ENCODE measurements at places on chromosomes 12 and 14.

DNA sequence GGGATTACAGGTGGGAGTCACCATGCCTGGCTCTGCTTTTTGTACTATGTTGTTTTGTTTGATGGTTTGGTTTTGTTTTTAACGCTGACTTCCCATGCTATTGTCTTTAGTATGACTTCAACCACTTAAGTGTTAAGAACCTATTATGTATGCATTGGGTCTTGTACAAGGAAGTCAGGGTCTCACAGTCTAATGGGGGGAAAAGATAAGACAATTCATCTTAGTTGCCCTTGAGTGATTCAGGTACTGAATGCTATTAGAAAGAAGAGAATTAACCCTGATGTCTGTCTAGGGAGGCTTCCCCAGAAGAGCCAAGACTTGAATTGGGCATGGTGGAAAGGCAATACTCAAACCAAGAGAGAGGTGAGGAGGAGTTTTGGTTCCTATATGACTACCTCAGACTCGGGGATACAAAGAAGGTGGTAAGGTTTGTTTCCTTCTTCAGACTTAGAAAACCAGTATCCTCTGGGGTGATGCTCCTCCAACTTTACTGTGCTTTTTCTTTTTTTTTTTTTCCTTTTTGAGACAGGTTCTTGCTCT, 64.6 kb downstream of the SUSD6 start:
- no peak for DNase-seq

GRCh38 chr12:68317047-68317667, 15.0 kb downstream of the MDM1 start:
- no peak for DNase-seq

DNA sequence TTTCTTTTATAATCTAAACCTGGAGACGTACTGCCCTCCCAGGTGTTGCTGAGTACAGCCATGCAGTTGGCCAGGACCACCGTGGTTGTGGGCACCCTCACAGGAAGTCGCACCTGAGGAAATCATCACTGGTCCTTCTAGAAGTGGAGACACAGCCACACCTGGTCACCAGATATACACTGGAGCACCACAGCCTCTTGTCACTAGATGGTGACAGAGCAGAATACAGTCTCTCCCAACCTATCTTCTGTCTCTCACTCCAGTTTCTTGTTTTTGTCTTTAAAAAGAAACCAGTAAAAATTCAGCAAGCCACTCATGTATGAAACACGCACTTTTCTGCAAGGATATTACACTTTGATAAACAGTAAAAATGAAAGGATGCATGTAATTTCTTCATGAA, 43.1 kb upstream of the GPHB5 start:
- no peak for DNase-seq

DNA sequence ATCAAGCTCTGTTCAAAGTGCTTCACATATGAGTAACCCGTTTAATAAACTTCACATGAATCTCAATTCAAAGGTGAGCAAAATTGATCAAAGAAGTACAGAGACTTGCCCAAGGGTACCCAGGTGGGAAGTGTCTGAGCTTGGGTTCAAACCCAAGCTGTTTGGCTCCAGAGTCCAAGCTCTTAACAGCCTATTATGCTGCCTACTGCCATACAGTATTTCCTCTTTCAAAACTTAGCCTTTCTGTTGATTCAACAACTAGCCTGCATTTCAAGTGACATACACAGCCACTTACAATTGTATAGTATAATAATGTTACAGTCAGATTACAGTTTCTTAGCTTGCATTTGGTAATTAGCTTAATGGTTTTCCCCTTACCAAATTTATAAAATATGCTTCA, 29.7 kb downstream of the FRMD6 start:
- no peak for DNase-seq

DNA sequence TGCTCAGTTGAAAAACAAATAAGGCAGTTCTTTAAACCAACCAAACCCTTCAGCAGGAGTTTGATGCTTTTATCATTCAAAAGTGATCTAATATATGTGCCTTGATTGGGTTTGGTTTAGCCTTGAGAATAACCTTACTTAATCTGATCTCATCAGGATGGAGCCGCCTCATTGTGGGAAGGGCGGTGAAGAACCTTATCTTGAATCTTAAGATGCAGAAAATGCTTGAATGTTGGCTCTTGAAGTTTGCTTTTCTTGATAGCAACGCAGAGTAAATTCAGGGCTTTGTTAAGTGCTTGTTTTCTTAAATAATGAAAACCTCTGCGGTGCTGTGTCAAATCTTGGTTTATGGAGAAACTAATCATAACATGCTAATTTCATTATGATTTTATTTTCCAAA, 138.2 kb downstream of the MON2 start:
- DNase-seq: no peak

GRCh38 chr12:104902125-104902524, 56.0 kb downstream of the SLC41A2 start:
- DNase-seq: no peak

DNA sequence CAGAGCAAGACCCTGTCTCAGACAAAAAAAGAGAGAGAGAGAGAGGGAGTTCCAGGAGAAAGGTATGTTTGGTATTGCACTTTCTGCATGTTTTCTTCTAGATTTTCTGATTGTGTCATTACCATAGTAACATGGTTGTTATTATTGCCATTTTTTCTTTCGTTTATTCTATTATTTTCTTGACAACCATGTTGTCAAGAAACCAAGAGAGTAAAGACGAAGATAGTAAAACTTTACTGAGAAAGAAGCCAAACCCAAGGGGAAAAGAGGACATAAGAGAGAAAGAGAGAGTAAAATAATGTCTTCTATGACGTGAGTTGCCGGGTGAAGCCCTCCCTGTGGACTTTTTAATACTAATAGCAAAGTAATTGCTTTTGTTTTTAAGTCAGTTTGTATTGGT, 1186.0 kb upstream of the SEL1L start:
- no peak for DNase-seq

- DNase-seq: no peak
Measured at GRCh38 chr12:57178213-57178612, 30.8 kb upstream of the LRP1-AS start.

DNA sequence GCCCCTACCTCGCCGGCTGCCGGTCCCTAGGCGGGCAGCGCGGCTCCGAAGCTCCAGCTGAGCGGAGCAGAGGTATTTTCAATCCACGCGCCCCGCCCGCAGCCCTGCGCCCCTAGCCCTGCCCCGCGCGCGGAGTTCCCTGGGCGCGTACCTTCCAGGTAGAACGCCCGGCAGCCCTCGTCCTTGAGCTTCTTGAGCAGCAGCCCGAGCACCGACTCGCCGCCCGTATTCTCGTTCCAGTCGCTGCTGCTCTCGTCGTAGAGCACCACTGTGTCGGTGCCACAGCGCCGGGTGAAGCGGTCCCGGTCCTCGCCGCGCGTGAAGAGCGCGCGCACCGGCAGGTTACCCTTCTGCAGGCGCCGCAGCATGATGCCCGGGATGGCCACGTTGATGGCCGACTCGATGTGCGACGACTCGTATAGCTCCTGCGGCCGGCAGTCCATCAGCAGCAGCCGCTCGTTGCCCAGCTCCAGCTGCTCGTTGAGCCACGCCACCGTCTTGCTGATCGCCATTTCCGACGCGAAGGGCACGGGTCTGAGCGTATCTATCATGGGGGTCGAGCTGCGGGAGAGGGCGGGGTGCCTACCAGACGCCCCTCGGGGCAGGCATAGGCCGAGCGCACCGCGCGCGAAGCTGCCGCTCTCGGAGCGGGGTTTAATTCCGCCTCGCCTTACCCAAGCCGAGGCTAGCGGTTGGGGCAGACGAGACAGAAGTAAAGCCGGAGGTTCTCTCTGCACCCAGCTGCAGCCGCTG, 636 bp downstream of the DUSP6 start:
- DNase-seq: no peak

GRCh38 chr12:5514016-5514415, 82.1 kb downstream of the NTF3 start:
- DNase-seq: no peak

DNA sequence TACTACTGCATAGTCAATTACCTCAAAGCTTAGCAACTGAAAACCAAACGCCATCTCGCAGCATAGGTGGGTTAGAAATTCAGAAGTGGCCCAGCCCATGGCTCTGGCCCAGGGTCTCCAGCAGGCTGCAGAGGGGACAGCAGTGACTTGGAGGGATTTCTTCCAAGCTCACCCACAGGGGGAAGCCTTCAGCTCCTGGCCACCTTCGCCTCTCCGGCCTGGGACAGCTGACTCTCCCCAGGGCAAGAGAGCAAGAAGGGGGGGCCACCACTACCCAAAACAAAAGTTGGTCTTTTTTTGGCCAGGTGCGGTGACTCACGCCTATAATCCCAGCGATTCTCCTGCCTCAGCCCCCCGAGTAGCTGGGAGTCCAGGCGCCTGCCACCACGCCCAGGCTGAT, 32.2 kb upstream of the ANKRD9 start:
- DNase-seq: no peak

DNA sequence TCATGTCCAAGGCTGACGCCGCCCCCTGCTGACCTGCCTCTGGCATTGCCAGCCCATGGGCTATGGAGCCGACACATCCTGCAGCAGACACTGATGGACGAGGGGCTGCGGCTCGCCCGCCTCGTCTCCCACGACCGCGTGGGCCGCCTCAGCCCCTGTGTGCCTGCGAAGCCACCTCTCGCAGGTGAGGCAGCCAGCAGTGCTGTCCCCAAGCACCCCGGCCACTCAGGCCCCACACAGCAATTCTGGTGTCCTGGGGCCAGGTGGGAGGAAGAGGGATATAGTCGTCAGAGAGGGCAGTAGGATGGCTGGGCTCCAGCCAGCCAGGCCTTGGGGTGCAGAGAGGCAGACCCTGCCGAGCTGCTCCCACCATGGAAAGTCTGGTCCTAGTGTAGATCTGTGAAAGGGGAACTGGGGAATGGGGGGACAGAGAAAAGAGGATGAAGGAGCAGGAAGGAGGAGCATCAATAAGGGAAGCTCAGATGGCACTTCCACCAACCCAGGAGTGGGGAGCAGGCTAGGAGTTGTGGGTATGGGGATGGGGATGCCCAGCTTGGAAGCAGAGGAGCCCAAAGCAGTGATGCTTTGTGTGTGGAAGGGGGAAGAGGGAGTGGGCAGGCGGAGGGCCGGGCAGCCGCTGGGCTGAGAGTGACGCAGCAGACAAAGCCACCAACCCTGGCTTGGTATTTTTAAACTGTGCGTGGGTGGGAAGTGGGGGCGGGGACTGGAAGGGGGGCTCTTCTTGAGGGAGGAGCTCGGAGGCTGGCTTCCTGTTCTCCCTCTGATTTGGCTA, 4.7 kb downstream of the NAB2 start:
- DNase-seq: no peak

DNA sequence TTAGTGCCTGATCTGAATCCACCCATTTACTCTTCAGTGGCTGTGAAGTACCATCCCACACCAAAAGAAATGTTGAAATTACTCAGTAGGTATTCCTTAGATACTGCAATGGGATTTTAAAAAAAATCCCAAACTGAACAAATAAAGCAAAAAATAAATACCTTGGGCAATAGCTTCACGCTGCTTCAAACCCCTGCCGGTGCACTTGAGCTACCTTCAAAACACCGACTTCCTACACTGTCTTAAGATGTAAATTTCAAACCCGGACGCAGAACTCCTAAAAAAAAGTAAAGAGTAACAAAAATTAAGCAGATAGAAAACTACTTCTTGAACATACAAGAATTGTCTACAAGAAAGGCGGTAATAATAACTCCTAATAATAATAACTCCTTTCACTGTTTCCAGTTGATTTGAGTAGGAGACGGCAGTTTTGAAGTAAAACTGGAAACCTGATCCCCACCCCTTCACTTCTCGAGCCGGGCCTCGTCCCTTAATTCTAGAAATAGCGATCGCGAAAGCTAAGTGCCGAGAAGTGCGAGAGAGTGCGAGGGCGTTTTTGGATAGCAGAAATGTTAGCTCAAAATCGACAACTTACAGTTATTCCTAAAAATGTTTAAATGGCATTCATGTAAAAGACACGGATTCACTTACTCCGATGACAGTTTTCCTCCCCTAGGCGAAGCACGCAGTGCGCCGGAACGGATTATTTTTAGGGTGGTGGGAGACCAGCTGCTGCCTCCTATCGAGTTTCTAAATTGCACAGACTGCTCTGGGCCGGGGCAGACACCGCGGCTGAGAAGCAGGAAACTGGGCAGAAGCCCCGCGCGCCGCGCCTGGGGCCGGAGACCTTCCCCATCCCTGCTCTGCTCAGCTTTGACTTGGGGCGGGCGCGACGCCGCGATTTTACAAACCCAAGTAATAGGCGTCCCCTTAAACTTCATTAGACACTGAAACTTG, at the start of gene ABCC9:
Gene ABCC9 (minus strand): TSS at position 878 of the 957 bp plus-strand sequence. CDS start 4,752 bp downstream, outside the sequence.
- no peak for DNase-seq

GRCh38 chr14:51787352-51787751, 73.1 kb upstream of the GNG2 start:
- no peak for DNase-seq

GRCh38 chr12:105820429-105821125, 318.2 kb downstream of the NUAK1 start:
- no peak for DNase-seq

DNA sequence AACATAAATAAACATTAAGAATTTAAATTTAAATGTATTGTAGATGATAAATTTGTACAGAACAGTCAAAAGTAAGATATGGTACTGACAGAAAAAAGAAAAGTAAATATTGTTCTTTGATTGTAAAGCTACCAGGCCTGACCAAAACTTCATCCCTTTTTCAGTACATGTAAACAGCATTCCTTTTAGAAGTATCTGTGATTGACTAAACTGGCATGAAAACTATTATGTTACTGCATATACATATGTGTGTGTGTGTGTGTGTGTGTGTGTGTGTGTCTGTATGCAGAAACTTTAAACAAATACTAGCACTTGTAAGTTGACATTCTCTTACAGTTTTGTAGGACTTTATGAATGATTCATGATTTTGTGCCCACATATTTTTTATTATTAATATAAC, 270.9 kb downstream of the C12orf50 start:
- DNase-seq: no peak

DNA sequence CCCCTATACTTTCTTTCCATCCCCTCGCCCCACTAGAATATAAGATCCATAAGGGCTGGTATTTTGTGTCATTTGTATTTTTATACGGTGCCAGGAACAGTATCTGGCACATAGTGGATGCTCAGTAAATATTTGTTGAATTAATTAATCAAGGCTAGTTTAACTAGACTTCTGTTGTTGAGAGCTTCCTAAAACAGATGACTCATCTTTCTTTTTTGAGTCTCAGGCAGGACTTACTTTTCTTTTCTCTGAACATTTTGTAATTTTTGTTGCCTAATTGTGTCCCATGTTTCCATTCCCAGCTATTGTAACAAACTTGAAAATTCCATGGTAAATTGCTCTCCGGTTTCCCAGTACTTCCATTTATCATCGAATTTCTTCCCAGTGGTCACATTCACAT, 16.7 kb downstream of the STK38L start:
- DNase-seq: no peak

- DNase-seq: no peak
Measured at GRCh38 chr14:20998139-20998538, 954 bp upstream of the SLC39A2 start.

Data from stimulated activated CD4-positive, alpha-beta T cell treated with anti-CD3 and anti-CD28 coated beads, Interleukin-1b, Interleukin-23, amount 100 ng/mL, for 1 hour (primary cell).